Cardiac muscle cell (in vitro differentiated cells and primary cell): ENCODE measurements at places on chromosomes 4 and X.
A peak's percentile ranks its signal among the peaks of the same experiment; 100 is the strongest.

DNA sequence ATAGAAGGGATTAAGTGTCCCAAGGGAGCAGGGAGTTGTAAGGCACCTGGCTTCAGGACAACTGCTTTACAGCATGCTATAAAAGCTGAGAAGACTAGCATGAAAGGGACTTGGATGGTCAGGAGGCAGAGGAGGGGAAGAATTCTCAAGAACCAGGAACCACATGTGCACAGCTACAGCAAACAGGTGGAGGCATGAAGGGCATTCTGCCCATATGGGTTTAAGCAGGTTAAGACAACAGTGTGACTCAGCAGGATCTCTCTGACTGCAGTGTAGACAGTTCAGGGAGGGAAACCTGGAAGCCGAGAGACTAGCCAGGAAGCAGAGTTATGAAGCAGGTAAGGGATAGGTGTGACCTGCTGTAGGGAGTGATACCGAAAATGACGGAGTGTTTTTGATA lies 117.0 kb downstream of the DHRSX start:
- DNase-seq, result no peak
- no peak overlapping the region for H3K4me3 ChIP-seq
- H3K4me1 ChIP-seq, result no peaks in the 10 kb centered on the region
- H3K27ac ChIP-seq, result no peak overlapping the region
- H3K36me3 ChIP-seq, result no peaks in the 10 kb centered on the region

GRCh38 chrX:105694839-105695238 lies 127.5 kb upstream of the NRK start:
- no peaks in the 10 kb centered on the region for H3K36me3 ChIP-seq
- H3K27ac ChIP-seq, result no peak overlapping the region
- no peak for DNase-seq
- H3K27me3 ChIP-seq, result no peaks in the 10 kb centered on the region
- H3K4me3 ChIP-seq, result no peak overlapping the region

DNA sequence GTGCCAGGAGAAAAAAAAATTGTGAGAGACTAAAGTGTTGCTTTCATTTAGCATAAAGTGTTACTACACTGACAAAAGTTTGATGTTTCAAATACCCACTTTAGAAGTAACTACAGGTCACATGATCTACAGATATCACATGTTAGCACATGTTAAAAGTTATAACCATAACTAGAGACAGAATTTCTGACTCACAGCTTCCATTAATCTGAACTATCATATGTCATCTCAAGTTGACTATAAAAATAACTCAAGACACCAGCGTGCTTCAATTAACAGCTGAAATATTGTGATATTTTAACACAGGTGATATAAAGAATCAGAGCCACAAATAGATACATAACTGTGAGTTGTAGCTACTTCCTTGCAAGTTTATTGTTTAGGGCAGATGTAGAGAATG lies 591.5 kb upstream of the PITX2 start:
- H3K4me3 ChIP-seq, result no peak overlapping the region
- H3K36me3 ChIP-seq, result no peaks in the 10 kb centered on the region
- no peak for DNase-seq
- no peak overlapping the region for H3K27ac ChIP-seq

- H3K4me3 ChIP-seq, result no peak overlapping the region
- no peaks in the 10 kb centered on the region for H3K36me3 ChIP-seq
- peaks cover 10% of the 10 kb centered on the region for H3K4me1 ChIP-seq
- H3K27ac ChIP-seq, result no peak overlapping the region
Measured at GRCh38 chr4:54781756-54782155, 124.0 kb downstream of the KIT start.

GRCh38 chr4:178480105-178480504 lies 1037.9 kb upstream of the AGA start:
- no peak for DNase-seq
- H3K27ac ChIP-seq, result no peak overlapping the region
- no peaks in the 10 kb centered on the region for H3K4me1 ChIP-seq

DNA sequence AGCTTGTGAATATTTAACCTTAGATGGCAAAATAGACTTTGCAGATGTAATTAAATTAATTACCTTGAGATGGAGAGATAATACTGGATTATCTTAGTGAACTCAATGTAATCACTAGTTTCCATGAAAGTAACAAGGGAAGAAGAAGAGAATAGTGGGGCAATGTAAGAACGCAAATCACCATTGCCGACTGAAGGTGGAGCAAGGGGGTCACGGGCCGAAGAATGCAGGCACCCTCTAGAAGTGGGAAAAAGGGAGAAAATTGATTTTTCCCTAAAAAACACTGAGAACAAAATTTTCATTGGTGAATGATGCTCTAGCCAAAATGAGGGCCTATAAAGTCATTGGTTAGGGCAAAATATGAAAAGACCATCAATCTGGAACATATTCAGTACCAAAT lies 375.6 kb upstream of the EPHA5 start:
- H3K27ac ChIP-seq, result no peak overlapping the region
- H3K27me3 ChIP-seq, result no peaks in the 10 kb centered on the region
- no peaks in the 10 kb centered on the region for H3K36me3 ChIP-seq
- no peak overlapping the region for H3K4me3 ChIP-seq
- no peaks in the 10 kb centered on the region for H3K4me1 ChIP-seq

DNA sequence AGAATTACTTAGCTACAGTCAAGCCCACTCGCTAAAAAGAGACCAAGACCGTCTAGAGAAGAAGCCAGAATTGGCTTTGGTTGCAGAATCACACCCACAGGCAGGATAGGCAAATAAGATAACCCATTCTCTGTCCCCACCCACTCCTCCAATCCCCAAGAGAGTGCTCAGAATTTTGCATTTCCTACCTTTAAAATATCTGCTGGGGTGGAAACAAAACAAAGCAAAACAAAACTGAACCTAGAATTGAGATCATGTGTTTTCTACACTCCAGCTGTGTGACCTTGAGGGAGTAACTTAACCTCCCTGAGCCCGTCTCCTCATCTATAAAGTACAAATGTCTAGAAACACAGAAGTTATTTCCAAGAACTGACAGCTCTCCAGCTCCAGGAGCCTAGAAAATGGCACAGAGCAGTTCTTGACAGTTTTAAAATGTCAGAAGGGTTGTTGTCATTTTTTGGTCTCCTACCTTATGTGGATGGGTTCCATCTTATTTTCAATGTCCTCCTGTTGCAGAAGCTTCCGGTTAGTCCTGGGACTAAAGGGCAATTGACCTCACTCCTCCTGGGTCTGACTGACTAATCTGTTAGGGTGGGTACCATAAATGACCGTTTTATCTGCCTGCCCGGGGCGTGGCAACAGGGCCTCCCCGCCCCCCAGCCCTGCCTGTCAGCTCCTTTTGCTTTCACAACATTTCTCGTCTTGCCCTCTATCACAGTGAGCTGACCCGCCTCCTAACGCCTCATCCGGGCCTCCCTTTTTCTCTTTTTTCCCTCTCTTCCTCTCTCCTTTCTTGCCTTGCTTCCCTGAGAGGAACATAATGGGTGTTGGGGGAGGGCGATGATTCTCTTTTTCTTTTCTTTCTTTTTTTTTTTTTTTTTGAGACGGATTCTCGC lies 114.0 kb downstream of the RBM47 start:
- H3K27ac ChIP-seq, result no peak overlapping the region
- no peaks in the 10 kb centered on the region for H3K36me3 ChIP-seq
- no peak overlapping the region for H3K4me3 ChIP-seq
- peak; percentile 71 for DNase-seq
- no peaks in the 10 kb centered on the region for H3K27me3 ChIP-seq
- H3K4me1 ChIP-seq, result no peaks in the 10 kb centered on the region

DNA sequence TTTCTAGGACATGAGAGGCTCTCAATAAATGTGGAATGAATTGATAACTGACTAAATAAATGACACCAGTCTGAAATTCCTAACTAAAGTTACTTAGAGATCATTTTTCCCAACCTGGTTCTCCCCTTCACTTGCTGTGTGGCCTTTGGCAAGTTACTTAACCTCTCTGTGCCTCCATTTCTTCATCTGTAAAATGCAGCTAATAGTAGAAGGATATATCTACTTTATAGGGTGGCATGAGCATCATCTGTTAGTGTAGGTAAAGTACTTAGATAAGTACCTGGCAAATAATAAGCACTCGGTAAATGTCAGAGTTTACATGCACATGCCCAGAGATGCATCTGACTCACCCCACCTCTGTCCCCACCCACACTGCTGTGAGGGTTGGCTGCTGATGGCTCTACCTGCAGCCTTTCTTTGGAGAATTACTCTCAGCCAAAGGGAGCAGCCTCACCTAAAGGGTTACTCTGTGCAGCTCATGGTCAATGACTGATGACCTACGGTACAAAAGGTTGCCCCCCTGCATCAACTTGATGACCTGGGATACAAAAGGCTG lies 139.3 kb downstream of the CHIC2 start:
- DNase-seq, result no peak
- no peaks in the 10 kb centered on the region for H3K4me1 ChIP-seq
- no peaks in the 10 kb centered on the region for H3K36me3 ChIP-seq
- H3K27ac ChIP-seq, result no peak overlapping the region

GRCh38 chr4:11228530-11228929 lies 200.2 kb downstream of the HS3ST1 start:
- DNase-seq, result peak; percentile 20
- no peaks in the 10 kb centered on the region for H3K4me1 ChIP-seq
- H3K36me3 ChIP-seq, result no peaks in the 10 kb centered on the region
- H3K4me3 ChIP-seq, result no peak overlapping the region
- no peak overlapping the region for H3K27ac ChIP-seq
- no peaks in the 10 kb centered on the region for H3K27me3 ChIP-seq

- peaks cover 3% of the 10 kb centered on the region for H3K27me3 ChIP-seq
- no peak overlapping the region for H3K4me3 ChIP-seq
- H3K36me3 ChIP-seq, result no peaks in the 10 kb centered on the region
- no peaks in the 10 kb centered on the region for H3K4me1 ChIP-seq
Measured at GRCh38 chr4:154526151-154526550, 24.0 kb downstream of the PLRG1 start.

GRCh38 chrX:153411255-153411987 lies at the start of gene ZFP92:
TSS of gene ZFP92 (plus strand) at chrX:153411472. CDS start at chrX:153418323, 6,851 bp downstream.
- H3K36me3 ChIP-seq, result no peaks in the 10 kb centered on the region
- no peak for DNase-seq
- H3K27me3 ChIP-seq, result peaks cover 19% of the 10 kb centered on the region
- H3K4me3 ChIP-seq, result peak within 1 kb of the TSS; percentile 10
- no peaks in the 10 kb centered on the region for H3K4me1 ChIP-seq
- H3K27ac ChIP-seq, result no peak within 1 kb of the TSS

GRCh38 chr4:39362827-39363226 lies 3.3 kb downstream of the RFC1 start:
- peaks cover 6% of the 10 kb centered on the region for H3K4me1 ChIP-seq
- no peak overlapping the region for H3K27ac ChIP-seq
- no peaks in the 10 kb centered on the region for H3K27me3 ChIP-seq
- DNase-seq, result no peak
- H3K36me3 ChIP-seq, result no peaks in the 10 kb centered on the region
- H3K4me3 ChIP-seq, result no peak overlapping the region

DNA sequence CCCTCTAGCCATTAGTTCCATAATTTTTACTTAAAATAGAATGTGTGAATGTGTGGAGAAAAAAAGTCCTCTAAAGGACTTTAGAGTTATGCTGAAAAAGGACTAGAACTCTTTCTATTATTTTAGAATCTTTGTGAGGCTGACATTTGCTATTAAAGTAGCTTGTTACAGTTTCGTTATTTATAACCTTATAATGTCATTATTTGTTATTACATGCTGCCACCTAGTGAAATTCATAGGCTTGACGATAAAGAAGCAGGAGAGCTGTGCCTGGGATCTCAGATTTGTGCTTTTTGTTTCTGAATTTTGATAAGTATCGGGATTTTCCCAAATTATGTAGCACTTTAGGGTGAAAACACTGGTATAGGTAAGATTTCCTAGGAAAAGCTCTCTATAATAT lies 38.5 kb upstream of the TAPT1 start:
- no peaks in the 10 kb centered on the region for H3K4me1 ChIP-seq
- H3K4me3 ChIP-seq, result no peak overlapping the region
- no peak overlapping the region for H3K27ac ChIP-seq
- DNase-seq, result peak; percentile 39

- H3K27ac ChIP-seq, result no peak overlapping the region
- no peak for DNase-seq
- H3K4me1 ChIP-seq, result no peaks in the 10 kb centered on the region
- H3K36me3 ChIP-seq, result no peaks in the 10 kb centered on the region
Measured at GRCh38 chr4:136484996-136485395, 1047.3 kb downstream of the PCDH18 start.

GRCh38 chr4:111984169-111984819 lies 161.0 kb upstream of the FAM241A start:
- peaks cover 74% of the 10 kb centered on the region for H3K4me1 ChIP-seq
- no peaks in the 10 kb centered on the region for H3K27me3 ChIP-seq
- no peak overlapping the region for H3K4me3 ChIP-seq
- H3K27ac ChIP-seq, result peak overlapping the region; percentile 91
- no peaks in the 10 kb centered on the region for H3K36me3 ChIP-seq
- no peak for DNase-seq

- peak overlapping the region; percentile 48 for H3K27ac ChIP-seq
- no peaks in the 10 kb centered on the region for H3K36me3 ChIP-seq
Measured at GRCh38 chr4:153438916-153439756, 27.0 kb upstream of the TMEM131L start.

- H3K4me3 ChIP-seq, result no peak overlapping the region
- H3K4me1 ChIP-seq, result peaks cover 4% of the 10 kb centered on the region
- no peaks in the 10 kb centered on the region for H3K36me3 ChIP-seq
Measured at GRCh38 chr4:112852601-112853000, 196.9 kb upstream of the ANK2 start.

DNA sequence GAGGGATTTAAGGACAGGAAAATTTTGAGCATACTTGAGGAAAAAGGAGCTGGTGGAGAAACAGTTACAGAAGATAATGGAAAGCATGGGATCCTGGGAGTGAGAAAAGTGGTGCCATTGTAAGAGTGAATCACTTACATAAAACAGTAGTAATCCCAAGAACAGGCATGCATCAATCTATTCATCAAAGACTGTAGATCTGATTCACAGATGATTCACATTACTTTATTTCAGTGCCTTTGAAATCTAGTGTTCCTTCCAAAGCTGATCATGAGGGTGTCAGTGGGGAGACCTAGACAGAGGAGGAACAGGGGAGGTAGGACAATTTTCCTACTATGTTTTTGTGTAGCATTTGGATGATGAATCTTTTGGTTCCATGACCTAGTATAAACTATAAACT lies 102.7 kb downstream of the TAB3 start:
- no peaks in the 10 kb centered on the region for H3K27me3 ChIP-seq
- DNase-seq, result no peak
- H3K4me1 ChIP-seq, result no peaks in the 10 kb centered on the region
- no peak overlapping the region for H3K4me3 ChIP-seq
- no peak overlapping the region for H3K27ac ChIP-seq

- no peak for DNase-seq
- no peak overlapping the region for H3K27ac ChIP-seq
- H3K27me3 ChIP-seq, result no peaks in the 10 kb centered on the region
- H3K36me3 ChIP-seq, result no peaks in the 10 kb centered on the region
- H3K4me3 ChIP-seq, result no peak overlapping the region
Measured at GRCh38 chr4:183611210-183611830, 47.7 kb downstream of the RWDD4 start.

- H3K27ac ChIP-seq, result no peak overlapping the region
- no peaks in the 10 kb centered on the region for H3K36me3 ChIP-seq
- peak overlapping the region; percentile 71 for H3K4me3 ChIP-seq
- peak; percentile 36 for DNase-seq
Measured at GRCh38 chr4:163331629-163332376, 593 bp downstream of the NPY1R start.
